ENCODE measurements at places on chromosomes 13 and 19.

DNA sequence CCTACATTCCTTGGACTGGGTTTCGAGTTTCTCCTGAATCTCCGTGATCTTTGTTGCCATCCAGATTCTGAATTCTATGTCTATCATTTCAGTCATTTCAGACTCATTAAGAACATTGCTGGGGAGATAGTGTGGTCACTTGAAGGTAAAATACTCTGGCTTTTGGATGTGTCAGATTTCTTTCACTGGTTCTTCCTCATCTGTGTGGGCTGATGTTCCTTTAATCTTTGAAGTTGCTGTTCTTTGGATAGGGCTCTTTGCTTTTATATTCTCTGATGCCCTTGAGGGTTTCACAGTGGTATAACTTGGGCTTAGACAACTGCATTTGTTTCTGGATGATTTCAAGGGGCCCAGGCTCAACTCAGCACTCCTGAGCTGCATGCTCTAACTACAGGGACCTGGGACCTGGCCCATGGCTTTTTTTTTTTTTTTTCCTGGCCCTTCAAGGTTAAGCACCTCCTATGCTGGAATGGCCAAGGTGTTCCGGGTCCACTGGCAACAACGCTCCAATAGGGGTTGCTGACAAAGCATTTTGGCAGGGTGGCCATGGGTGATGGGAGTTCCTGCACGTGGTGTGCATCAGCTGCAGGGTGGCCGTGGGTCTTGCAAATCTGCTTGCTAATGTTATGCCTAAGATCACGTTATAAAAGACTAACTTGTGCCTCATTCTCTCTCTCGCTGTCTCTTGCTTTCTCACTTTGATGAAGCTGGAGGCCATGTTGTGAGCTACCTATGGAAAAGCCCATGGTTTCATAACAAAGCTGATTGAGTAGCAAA is 5.9 kb upstream of the SIGLEC7 start:
- no peak for DNase-seq

DNA sequence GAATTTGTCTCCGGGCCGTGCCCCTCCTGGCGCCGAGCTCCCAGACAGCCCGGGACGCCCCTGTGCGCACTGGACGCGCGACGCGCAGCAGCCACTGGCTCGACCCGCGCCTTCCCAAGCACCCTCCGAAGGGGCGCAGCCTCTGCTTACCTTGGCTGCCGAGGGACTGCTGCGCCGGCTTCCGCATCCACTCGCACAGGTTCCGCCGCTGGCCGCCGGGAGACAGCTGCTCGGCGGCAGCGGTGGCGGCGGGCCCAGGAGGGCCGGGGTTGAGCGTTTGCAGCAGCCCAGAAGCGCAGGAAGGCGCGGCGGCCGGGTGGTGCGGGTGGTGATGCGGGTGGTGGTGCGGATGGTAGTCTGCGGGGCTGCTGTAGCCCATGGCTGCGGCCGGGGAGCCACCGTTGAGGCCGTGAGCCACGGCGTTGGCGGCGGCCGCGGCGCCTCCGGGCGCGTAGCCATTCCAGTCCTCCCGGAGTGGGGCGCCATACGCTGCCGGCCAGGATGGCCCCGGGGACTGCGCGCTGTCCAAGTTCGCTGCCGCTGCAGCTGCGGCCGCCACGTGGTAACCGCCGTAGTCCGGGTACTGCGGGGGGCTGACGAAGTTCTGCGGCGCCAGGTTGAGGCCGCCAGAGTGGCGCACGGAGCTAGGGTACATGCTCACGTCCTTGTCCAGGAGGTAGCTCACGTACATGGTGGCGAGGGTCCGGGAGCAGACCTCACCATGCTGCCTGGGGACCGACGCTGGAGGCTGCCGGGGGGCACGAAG is 616 bp downstream of the CDX2 start:
- DNase-seq = no peak

DNA sequence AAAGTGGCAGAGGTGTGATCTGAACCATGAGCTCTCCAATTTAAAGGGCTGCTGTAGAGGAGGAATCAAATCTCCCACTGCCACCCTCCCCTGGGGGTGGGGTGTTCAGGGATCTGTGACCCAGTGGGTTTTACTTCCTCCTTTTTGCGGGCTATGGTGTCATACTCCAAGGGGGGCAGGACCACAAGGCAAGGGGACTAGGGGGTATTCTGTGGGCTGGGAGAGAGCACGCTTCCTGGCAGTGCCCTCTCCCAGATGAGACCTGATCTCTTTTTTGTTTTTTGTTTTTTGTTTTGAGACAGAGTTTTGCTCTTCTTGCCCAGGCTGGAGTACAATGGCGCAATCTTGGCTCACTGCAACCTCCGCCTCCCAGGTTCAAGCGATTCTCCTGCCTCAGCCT is 10.3 kb downstream of the PLD3 start:
- no peak for DNase-seq

- peak; percentile 50 for DNase-seq
These were observed 3.6 kb upstream of the CD37 start for GRCh38 chr19:49331616-49332055.
